ENCODE measurements at places on chromosomes 5 and 9. TPM values are rescaled to one million over a fixed set of nuclear protein-coding genes. Genes with fewer than 3 reads are reported as not detected.

DNA sequence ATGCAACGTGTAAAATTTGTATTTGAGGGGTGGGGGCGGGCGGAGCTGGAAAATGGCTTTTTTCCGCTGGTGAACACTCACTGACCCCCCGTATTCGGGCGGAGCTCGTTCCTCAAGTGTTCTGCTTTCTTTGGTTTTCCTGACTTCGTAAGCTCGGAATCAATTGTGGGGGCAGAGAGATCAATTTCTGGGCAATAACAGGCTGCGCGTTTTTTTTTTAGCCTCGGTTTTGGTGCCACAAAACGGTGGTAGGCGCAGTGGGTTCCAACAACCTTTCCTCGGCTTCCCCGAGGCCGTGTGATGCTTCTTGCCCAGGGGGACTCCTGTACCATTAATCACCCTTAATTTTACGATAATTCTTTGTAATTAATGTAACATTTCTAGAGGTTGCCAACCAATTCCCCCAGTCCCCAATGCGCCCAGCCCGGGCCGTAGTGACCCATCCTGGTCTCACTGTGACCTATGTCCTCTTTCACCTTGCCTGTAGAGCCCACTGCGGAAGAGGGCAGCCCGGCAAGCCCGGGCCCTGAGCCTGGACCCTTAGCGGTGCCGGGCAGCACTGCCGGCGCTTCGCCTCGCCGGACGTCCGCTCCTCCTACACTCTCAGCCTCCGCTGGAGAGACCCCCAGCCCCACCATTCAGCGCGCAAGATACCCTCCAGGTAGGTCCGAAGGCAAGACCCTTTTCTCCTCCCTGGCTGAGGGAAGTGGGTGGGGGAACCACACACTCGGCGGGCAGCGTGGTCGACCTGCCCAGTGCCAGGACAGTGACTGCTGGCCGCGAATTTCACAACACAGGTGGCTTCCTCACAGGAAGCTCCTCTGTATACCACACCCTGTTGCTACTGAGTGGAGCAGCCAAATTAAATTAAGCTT, 3.7 kb downstream of the NR4A3 start:
- no peak for DNase-seq

- no peak for DNase-seq
These were observed 51.4 kb downstream of the FAM114A2 start for GRCh38 chr5:153987301-153987700.

DNA sequence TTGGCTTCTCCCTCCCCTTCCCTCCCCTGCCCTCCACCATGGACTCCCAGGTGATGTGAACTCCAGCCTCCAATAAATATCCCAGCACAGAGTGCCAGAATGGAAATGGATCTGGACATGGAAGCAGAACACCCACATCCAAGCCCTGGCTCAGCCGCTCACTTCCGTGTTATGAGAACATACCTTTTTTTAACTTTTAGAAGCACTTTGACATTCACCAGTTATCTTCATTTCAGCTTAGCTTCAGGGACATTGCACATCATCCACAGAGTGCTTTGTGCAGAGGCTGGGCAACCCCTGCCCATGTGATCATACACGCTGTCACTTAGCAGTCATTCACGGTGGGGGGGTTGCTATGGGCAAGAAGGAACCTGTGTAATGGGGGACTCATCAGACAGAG, 9.1 kb downstream of the AFAP1L1 start:
- no peak for DNase-seq

GRCh38 chr9:78971540-78971939, 600.2 kb upstream of the TLE4 start:
- DNase-seq, result no peak

DNA sequence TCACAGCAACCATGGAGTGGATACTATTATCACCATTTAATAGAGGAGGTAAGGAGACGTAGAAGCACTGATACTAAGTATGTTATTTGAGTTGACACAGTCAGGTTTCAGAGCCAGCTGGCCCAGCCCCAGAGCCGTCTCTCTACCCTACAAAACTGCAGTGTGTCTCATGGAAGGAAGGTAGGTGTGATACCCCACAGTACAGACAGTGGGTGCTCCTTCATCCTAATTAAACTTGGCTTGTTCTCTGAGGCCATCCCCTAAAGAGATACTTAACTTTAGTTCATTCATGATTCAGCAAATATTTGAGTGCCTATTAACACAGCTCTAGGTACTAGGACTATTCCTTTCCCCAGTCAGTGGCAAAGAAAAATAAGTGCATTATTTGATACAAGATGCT, 22.6 kb downstream of the PIP5K1B start:
- no peak for DNase-seq

DNA sequence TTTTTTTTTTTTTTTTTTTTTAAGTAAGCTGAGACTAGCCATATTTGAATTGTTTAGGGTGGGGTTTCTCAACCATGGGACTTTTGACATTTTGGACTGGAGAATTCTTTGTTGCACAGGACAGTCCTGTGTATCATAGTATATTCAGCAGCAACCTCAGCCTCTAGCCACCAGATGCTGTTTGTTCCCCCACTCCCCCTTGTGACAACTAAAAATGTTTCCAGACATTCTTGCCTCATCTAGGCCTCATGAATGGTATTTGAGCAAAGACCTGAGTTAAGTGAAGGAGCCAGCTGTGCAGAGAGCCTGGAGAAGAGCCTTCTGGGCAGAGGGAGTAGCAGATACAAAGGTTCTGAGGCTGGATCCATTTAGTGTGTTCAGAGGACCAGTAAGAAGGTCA, 155.9 kb downstream of the SGCD start:
- no peak for DNase-seq

DNA sequence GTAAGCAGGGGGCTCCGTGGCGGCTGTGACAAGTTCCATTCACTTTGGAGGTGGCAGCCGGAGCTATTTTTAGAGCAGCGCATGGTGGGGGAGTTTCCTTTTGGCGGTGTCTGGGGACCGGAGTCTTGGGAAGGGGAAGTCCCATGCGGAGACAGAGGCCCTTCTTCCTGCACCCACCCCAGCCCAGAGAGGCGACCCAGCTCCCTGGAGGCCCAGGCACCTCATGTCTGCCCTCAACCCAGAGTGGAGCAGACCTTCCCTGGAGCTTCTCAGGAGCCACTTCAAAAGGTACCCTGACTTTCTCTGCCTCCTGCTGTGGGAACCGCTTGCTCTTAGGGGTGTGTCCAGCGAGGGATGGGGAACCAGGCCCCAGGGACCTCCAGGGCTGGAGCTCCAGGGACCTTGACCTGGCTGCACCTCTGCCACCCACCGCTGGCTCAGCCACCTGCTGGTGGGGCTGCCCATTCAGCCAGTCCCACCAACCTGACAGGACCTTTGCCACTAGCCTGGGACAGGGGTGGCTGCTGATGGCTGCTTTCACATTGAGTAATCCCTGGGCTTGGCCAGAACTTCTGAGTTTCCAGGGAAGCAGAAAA, 34.1 kb downstream of the NEK6 start:
- DNase-seq, result no peak

GRCh38 chr5:146878476-146879172, at the start of gene PPP2R2B:
Gene PPP2R2B, minus strand, starts transcription at chr5:146878757.
- DNase-seq, result peak; percentile 70

DNA sequence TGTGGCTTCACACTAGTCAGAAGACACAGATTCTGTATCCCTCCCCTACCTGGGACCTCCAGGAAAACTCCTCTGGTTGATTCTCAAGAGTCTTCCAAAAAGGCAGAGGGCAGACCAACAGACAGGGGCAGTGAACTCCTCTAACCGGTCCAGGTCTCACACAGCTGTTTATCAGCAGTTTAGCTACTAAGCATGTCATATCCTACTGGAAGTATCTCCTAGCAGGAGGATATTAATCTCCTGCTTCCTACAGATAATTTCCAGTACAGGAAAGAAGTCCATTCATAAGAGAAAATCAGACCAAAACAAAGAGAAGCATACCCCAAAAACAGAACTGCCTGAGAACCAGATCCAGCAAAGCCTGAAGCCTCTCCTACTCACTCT, 64.3 kb downstream of the DTWD2 start:
- no peak for DNase-seq

DNA sequence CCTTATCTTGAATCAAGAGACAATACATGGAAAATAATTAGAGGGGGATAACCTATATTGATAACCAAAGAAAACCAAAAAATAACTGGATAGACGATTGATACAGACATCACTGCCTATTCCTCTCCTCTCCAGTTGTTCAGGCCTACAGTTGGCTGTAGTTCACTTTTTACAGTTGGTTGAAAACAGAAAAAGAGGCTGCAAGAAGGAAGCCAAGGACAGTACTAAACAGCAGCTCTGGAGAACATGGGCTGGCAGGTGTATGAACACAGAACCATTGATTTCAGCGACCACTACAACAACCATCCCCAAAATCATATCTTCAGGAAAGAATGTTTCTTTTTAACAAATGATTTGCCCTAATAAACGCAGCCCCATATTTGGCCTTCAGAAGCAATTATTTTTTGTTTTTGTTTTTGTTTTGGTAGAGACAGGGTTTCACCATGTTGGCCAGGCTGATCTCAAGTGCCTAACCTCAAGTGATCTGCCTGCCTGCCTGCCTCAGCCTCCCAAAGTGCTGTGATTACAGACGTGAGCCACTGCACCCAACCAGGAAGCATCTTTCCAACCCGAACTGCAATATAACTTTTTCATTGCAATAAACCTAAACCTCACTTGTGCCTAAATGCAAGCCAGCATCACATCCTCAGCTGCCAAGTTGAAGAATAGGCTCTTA, 64.3 kb downstream of the MLLT3 start:
- no peak for DNase-seq

DNA sequence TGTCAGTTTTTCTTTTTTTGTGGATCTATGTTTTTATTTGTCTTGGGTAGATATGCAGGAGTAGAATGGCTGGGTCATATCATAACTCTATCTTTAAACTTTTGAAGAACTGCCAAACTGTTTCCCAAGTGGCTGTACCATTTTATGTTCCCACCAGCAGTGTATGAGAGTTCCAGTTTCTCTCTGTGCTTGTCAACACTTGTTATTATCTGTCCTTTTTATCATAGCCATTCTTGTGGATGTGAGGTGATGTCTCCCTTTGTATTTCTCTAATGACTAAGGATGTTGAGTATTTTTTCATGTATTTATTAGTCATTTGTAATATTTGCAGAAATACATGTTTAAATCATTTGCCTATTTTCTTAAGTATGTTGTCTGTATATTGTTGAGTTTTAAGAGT, 17.4 kb upstream of the FAT2 start:
- no peak for DNase-seq

DNA sequence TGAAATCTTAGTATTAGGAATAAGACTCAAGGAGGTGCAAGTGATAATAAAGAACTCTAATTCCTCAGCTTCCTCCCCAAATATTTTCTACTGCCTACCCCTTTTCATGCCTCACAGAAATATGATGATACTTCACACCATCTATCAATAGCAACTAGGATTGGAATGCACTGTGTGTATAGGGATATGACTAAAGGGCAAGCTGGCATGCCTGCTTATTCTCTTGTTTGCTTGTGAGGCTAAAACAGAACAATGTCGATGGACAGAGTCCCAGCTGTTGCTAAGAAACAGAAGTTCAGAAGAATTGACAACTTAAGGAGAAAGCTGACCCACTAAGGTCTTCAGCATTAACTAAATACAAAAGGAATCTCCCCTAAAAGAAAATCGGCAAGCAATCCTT, 9.7 kb upstream of the CHD1 start:
- peak; percentile 44 for DNase-seq

DNA sequence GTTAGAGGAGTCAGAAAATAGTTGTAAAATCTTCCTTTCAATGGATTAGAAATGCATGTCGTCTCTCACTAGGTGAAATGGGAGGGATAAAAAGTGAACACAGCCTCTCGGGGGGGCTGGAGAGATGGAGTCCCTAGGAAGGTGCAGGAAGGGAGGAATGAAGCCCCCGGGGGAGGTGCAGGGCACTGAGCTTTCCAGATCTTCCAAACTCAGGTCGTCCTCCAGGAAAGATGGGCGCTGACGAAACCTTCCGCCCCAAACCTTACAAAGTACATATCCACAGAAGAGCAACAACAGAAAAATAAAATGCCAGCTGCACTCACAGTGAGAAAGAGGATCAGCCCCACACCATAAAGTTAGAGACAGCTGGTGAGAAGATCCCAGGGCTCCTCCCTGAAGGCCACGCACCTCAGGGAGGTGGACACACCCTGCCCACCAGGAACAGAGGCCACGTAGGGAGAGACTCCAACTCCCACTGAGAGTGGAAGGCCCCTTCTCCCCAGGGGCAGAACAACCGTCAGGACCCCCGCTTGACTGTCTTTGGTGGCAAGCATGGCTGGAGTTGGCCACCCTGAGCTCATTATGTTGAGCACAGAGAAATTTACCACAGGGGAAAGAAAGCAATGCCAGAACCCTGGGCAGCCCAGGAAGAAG, 174.3 kb downstream of the AUH start:
- DNase-seq, result no peak

- peak; percentile 73 for DNase-seq
These were observed 7.0 kb downstream of the NFIB start for GRCh38 chr9:14306672-14307660.

DNA sequence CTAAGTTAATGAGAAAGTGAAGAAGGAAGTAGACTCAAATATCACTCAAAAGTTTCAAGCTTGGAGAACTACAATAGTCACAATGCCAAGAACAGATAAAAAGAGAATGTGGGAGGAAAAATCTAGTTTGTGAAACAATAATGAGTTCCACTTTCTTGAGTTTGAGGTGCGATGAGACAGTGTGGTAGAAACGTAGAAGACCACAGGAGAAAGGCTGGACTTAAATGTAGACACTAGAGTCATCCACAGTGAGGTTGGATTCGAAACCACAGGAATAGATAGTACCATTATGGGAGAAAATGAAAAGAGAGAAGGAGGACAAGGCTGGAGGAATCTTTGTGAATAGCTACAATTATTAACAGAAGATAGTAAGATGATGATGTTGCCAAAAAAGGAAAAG, 141.1 kb upstream of the LRRTM2 start:
- DNase-seq, result peak; percentile 59

DNA sequence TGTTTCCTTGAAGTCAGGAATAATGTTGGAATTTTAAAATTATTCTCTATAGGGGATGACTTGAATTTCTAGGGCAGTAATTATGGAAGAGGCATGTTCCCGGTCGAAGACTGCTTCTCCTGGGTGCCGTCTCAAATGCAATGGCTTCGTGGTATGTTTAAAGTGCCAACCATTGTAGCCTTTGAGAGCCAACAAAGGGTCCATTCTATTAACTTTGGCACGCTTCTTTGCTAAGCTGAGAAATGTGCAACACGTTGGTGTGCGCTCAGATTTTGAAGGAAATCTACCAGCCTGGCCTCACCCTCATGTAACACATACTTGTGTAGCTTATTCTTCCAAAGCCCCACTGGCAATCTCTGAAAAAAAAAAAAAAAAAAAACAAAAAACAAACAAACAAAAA, 221.2 kb upstream of the ANKH start:
- no peak for DNase-seq

IRF1 gene
- 42.5 TPM for total RNA-seq

FGFR4 gene
- total RNA-seq, result 4.8 TPM

INSL4 gene
- total RNA-seq, result not detected

SVEP1 gene
- 1.1 TPM for total RNA-seq

IFNA21 gene
- not detected for total RNA-seq

SLC6A3 gene
- total RNA-seq, result 0.07 TPM

PDE6A gene
- total RNA-seq, result 0.17 TPM

ACTBL2 gene
- 11.6 TPM for total RNA-seq

Measured in astrocyte (in vitro differentiated cells and primary cell).